Activated CD4-positive, alpha-beta T cell treated with anti-CD3 and anti-CD28 coated beads for 4 hours (primary cell): ENCODE measurements at places on chromosomes 4 and X.

GRCh38 chr4:107148904-107149303, 112.8 kb upstream of the DKK2 start:
- no peak for DNase-seq

DNA sequence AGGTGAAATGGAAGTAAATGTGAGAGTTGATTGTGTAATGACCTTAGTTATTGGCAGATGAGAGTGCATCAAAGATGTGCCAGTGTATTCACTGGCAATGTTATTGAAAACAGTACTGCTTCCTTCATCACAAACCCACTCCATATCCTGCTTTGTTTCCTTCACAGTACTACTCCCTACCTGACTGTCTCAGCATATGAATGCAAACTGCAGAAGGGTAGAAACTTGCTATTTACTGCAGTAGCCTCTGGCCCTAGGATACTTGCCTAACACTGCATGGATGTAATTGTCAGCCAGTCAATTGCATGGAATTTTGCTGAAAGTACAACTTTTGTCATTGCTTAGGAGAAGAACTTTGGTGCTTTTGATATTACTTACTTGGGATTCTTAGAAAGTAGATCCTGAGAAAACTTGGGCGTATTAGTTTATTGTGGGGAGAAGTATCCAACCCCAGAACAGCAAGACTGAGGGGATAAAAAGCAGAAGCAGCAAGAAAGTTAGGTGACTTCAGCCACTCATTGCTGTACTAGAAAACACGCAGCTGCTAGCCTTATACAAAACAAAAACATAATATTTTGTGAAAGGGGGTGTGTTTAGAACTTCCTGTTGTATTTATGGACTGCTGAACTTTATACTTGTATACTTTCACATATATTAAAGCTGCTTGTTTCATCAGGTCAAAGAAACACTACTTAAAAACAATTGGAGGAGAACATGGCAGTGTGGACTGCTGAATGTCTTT, 219.0 kb downstream of the CCNG2 start:
- no peak for DNase-seq

DNA sequence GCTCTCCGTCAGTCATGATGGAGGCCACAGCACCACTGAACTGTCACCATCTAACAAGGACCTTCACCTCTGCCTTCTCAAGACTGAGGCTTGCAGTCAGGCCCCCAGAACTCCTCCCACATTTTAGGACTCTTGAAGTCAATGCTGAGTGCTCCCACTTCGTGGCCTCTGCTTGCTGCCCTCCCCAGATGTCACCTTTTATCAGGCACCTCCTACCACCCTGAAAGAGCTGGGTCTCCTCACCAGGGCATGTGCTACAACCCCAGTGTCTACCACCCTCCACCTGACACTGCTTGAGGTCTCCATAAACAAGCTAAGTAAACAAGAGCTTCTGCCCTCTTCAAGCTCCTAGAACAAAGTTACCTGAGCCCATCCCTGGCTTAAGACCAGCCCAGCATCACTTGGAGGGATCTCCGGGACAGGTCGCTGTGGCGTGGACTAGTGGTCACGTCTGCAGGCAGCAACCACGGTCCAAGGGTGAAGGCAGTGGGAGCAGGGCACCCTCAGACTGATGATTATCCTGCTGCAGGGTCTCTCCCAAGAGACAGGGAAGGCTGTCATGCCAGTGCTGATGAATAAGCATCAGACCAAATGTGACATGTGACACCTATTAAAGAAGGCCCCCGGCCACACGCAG, 7.7 kb upstream of the FAM53A start:
- no peak for DNase-seq

DNA sequence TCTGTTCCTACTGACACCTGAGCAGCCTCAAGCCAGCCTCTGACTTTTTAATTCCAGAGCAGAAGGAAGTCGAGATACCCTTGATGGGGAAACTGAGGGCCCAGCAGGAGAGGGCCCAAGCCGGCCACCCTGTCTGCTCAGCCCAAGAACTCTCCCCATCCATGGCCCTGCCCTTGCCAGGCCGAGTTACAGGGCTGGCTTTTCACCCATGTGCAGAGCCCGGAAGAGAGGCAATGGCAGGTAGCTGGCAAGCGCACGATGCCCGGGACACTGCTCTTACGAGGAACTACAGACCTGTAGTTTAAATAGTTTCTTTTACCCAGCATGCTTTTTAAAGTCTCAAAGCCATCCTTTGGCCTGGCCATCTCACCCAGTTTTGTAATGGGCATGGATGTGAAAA, 79.9 kb downstream of the MTMR1 start:
- DNase-seq: no peak

GRCh38 chrX:10574663-10575062, 45.7 kb downstream of the MID1 start:
- no peak for DNase-seq

GRCh38 chr4:675980-676870, 1.9 kb downstream of the MYL5 start:
- DNase-seq: no peak

- no peak for DNase-seq
Measured at GRCh38 chrX:866441-866990, 235.9 kb downstream of the SHOX start.

GRCh38 chrX:148552775-148553174, 52.4 kb downstream of the AFF2 start:
- no peak for DNase-seq

DNA sequence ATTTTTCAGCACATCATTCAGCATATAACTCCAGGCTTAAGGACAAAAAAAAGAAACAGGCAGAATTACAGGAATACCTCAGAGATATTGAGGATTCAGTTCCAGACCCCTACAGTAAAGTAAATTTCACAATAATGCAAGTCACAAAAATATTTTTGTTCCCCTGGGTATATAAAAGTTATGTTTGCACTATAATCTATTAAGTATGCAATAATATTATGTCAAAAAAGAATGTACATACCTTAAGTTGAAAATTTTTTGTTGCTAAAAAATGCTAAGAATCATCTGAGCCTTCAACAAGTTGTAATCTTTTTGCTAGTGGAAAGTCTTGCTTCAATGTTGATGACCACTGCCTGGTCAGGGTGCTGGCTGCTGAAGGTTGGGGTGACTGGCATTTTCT, 2532.5 kb downstream of the ARAP2 start:
- DNase-seq: no peak

- DNase-seq: no peak
Measured at GRCh38 chrX:55450259-55450658, 1.7 kb upstream of the MAGEH1 start.

DNA sequence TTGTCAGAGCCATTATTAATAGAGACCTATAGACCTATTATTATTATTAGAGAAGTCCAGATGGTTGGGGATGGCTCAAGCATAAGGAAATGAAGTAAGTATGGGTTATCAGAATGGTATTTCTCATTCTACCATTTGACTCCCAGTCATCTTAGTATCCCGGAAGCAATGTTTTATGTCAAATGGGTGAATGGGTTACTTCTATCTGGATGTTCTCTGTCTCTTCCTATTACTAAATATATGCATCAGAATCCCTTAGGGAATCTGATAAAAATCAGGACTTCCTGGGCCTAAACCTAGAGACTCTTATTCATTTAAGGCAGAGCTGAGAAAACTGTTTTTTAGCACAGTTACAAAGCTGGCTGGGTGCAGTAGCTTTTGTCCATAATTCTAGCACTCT, 149.9 kb downstream of the SLC10A7 start:
- no peak for DNase-seq

GRCh38 chr4:88759039-88759894, 61.6 kb upstream of the NAP1L5 start:
- no peak for DNase-seq

DNA sequence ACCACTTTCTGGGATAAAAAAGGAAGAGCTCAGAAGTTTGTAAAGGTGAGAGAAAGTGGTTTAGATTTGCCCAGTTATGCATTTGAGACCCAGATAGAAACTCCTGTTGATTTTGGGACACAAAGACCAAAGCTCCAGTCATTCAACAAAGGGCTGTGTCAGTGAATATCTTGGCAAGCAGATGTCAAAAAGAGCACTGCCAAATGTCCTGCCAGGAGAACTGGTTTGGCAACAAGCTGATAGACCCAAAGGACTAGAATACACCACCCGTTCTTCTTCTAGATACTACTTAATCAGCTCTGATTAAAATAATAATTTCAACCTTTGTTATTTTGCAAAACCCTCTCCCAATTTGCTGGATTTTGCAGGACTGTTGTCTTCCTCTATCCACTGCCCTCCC, 121.4 kb downstream of the NHS start:
- DNase-seq: no peak

DNA sequence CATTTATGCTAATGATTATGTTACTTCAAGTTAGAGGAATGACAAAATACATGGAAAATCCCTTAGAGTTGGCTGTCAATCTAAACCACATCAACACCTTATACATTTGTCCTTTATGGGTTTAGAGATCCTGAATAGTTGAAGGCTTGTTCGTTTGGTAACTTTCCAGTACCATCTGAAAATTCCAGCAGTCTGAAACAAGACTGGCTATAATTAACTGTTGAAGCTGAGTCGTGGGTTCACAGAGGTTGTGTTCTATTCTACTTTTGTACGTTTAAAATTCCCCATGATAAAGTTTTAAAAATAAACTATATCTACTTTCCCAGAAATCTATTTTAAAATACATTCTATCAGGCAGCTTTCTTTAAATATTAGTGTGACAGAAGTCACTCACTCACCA, 73.0 kb downstream of the USP46 start:
- DNase-seq: no peak

DNA sequence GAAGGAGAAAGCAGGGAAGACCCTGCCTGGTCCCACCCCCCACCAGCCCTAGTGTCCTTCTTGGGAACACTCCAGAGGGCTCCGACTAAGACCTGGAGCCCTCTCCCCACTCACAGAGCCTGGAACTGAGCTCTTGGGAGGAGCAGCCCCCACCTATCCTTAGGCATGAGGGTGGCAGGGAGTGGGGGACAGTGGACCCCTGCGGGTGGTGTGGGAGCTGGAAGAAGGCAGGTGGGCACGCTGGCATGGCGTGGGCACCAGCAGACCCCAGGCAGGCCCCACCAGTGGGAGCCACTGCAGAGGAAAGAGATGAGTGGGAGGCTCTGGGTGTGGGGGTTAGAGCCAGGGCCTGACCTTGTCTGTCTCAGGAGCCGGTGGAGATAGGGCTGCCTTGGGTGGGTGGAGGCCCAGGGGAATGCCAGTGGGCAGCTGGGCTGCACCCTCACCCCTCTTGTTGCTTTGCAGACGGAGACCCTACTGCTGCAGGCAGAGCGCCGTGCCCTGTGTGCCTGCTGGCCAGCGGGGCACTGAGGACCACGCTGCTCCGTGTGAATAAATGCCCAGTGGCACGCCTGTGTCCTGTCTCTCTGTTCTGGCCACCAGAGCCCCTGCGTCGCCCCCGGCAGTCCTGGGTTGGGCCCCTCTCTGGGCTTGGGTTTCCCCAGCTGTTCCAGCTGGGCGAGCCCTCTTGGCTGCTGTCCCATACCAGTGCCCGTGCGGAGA, 15.6 kb upstream of the NAT8L start:
- no peak for DNase-seq

- peak; percentile 43 for DNase-seq
Measured at GRCh38 chr4:124712372-124713184, at the start of gene ANKRD50. ANKRD50 (minus strand) TSS chr4:124712732; CDS start chr4:124710511, 2,221 bp downstream.

- no peak for DNase-seq
Measured at GRCh38 chr4:8043596-8043995, 103.9 kb upstream of the AFAP1 start.

- no peak for DNase-seq
Measured at GRCh38 chr4:31334086-31334910, 614.1 kb downstream of the PCDH7 start.

GRCh38 chrX:1600406-1601050, 9.1 kb downstream of the AKAP17A start:
- DNase-seq: no peak

DNA sequence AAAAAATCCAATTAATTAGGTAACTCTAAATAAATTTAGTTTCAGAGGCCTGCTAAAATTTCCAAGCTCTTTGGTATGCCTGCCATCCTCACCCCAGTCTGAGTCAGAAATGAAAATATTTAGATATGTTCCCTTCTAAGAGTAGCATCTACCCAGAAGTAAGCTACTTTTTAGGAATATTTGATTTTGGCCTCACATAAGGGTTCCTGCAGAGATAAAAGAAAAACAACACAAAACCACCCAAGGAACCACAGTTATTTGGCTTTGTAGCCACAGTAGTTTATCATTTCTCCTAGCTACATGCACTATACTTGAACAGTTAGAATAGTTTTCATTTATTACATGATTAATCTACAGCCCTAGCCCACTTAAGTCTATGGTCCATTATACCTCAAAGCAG, 192.6 kb upstream of the FAM241A start:
- no peak for DNase-seq

- no peak for DNase-seq
Measured at GRCh38 chr4:2436301-2436700, 17.5 kb downstream of the CFAP99 start.

- no peak for DNase-seq
Measured at GRCh38 chrX:7110821-7111276, 36.7 kb upstream of the STS start.

DNA sequence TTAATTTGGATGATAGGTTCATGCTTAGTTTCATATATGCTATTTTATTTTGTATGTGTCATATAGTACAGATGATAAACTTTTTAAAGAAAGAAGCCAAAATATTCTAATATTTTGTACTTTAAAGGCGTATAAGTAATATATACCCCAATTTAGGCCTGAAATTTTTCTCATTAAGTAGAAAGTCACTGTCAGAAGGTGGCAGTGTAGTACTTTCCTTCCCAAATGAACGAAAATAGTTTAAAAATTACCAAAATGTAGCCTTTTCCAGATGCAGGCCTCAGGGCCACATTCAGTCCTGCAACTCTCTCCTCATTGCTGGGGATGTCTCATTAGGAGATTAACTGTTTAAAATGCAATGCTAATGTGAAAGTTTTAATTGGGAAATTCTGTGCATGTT, 1263.6 kb downstream of the C4orf33 start:
- DNase-seq: no peak

GRCh38 chr4:144634978-144635747, 10.8 kb upstream of the HHIP start:
- DNase-seq: no peak

DNA sequence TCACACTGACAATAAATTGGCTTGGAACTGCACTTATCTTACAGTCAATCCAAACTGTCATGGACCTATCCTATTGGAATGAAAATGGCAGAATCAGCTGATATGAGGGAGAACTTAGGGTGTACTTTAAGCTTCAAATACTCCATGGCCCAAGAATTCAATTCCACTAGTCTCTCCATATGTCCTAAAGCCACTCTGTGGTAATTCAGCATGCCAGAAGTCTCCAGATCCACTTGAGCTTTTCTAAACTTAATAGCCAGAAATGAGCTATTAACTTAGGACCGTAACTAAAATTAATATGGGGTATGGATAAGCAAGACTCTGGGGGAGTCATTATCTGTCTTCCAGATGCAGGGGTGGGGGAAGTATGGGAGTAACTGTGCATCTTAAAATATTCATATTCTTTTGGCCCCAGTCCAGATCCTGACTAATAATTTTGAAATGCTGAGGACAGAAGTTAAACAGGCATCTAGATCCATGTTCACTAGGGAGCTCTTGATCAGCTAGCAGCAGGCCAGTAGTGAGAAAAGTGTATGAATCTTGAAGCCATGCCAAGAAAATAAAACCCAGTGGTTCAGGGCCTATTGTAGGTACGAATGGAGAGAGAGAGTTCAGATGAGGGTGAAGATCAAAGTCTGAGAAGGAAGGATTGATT, 167.6 kb downstream of the DKK2 start:
- no peak for DNase-seq
